ENCODE measurements at places on chromosomes 12 and 14. TPM values are rescaled to one million over a fixed set of nuclear protein-coding genes. Genes with fewer than 3 reads are reported as not detected.
A peak's percentile ranks its signal among the peaks of the same experiment; 100 is the strongest.

NPFF gene
- polyA plus RNA-seq, result 1.1 TPM

COX8C gene
- not detected for polyA plus RNA-seq

TAS2R43 gene
- polyA plus RNA-seq, result 0.65 TPM

TNFAIP2 gene
- 34.8 TPM for polyA plus RNA-seq

KSR2 gene
- polyA plus RNA-seq, result 0.34 TPM

WNT5B gene
- polyA plus RNA-seq, result 5.8 TPM

HIF1A gene
- polyA plus RNA-seq, result 195 TPM

GLT1D1 gene
- polyA plus RNA-seq, result 4.1 TPM

HHIPL1 gene
- 2.2 TPM for polyA plus RNA-seq

C1S gene
- 127 TPM for polyA plus RNA-seq

XRCC3 gene
- 18.2 TPM for polyA plus RNA-seq

TSPAN19 gene
- 1.5 TPM for polyA plus RNA-seq

HSPB8 gene
- polyA plus RNA-seq, result 13.6 TPM

ADGRD1 gene
- 25.6 TPM for polyA plus RNA-seq

KCNC2 gene
- polyA plus RNA-seq, result 0.42 TPM

LHX5 gene
- polyA plus RNA-seq, result not detected

DNA sequence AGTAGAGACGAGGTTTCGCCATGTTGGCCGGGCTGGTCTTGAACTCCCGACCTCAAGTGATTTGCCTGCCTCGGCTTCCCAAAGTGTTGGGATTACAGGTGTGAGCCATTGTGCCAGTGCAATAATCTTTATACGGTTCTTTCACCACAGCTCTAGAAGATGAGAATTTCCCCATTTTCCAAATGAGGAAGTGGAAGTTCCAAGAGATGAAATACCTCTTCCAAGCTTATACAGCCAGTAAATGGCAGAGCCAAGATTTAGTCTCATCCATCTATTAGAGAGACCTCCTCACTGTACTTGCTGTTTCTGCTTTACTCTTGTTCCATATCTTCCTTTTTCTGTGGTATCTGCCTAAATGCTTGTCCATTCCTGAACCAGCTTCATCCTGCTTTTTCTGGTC lies 3.1 kb upstream of the LMNTD1 start:
- DNase-seq, result no peak

DNA sequence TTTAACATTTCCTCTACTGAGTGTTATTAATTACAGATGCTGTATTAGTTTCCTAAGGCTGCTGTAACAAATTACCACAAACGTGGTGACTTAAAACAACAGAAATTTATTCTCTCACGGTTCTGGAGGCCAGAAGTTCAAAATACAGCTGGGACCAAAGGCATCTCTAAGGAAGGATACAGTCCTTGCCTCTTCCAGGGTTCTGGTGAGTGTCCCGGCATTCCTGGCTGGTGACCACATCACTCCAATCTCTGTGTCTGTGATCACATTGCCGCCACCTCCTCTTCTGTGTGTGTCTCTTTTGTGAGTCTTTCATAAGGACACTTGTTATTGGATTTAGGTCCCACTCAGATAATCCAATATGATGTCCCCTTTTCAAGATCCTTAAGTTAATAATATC lies 85.1 kb upstream of the CCDC198 start:
- DNase-seq, result no peak

DNA sequence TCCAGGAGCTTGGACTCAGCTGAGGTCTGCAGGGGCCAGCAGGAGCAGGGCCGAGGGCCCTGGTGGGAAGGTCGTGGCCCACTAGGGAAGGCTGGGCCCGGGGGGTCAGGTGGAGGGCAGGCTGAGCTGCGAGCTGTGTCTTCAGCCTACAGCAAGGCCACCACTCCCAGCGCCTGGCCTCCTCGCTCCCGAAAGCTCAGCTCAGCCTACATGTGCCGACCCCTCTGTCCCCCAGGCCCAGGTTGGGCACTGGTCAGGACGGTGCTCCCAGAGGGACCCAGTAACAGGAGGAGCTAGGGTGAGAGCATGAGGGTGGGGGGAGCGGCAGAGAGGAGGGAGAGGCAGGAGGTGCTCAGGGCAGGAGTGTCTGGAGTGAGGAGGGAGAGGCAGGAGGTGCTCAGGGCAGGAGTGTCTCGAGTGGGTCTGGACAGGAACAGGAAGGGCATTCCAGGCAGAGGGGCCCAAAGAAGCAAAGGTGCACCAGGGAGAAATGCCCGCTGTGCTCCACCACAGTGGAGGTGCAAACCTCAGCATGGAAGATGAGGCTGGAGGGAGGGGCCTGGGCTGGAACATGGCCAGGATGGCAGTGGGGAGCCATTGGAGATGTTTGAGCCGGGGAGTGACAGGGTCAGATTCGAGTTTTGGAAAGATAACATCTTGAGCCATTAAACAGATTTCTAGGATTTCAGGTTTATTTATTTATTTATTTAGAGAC lies 29.1 kb upstream of the GPR132 start:
- no peak for DNase-seq

DNA sequence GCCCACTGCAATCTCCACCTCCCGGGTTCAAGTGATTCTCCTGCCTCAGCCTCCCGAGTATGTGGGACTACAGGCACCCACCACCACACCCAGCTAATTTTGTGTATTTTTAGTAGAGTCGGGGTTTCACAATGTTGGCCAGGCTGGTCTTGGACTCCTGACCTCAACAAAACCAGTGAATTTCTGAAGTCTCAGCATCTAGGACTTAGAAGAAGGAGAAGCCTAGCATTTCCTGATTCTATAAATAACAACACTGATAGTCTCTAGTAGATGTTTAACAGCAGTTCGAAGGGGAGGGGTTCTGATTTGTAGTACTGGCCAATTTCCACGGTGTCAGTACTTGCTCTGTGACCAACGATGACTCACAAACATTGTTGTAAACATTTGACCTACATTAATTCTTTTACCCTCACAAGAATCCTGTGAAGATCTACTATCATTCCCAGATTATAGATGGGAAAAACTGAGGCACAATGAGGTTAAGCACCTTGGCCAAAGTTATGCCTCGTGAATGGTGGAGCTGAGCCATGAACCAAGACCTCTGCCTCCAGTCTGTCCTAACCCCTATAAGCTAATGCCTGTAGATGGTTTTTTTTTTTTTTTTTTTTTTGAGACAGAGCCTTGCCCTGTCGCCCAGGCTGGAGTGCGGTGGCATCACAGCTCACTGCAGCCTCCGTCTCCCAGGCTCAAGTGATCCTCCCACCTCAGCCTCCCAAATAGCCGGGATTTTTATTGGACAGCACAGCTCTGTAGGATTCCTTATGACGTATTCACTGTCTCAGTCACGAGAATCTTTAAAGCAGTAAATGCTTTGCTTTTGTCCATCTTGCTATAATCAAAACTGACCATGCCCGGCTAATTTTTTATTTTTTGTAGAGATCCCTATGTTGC lies 5.2 kb downstream of the P2RX4 start:
- no peak for DNase-seq

- DNase-seq, result no peak
Measured at GRCh38 chr12:58372298-58372697, 430.9 kb downstream of the ATP23 start.

DNA sequence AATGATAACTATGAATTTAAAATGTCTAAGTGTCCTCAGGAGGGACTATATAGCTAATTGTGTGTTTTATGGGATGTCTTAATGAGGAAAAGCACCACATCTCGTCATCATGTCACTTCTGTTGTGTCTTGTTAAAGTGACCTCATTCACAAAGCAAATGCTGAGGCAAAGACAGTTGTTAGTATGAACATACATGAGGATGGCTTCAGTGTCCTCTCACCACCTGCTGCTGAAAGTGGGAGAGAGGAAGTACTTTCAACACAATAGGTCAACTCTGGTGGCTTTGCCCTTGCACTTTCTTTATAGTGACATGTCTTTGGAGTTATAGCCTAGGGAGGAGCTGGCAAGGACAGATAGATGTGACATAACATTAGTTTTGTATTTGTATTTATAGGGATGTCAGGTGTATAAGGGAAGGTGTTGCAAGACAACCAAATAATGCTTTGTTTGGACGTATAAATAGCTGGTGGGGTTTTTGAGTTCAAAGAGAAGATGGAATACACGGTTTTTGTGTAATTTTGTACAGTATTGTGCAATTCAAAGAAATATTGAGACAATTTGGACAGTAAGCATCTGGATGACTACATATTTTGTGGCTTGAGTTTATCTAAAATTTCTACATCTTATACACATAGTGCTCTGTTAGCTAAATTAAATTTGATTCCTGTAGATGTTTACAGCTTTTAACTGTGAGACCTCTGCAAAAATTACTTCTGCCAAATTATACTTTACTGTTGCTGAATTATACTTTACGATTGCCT lies 131.7 kb upstream of the ATP2B1 start:
- peak; percentile 24 for DNase-seq

DNA sequence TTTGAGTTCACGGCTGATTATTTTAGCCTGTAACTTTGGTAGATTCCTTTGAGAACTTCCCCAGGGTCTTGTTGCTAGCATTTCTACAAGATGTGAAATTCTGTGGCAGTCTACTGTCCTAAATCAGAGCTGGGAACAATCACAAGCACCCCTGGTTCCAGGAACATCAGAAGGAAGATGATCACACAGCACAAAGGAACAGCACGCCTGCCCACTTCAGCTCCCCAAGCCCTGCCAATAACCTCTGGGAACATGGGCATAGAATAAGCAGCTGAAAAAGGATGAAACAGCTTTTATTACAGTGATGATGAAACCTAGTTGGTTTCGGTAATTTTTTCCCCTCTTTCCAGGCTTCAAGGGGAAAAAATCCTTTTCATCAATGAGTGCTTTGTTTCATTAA lies 12.3 kb downstream of the GPR19 start:
- no peak for DNase-seq

- no peak for DNase-seq
Measured at GRCh38 chr14:23481979-23482822, 12.7 kb downstream of the NGDN start.

- DNase-seq, result no peak
Measured at GRCh38 chr12:15757553-15758255, 31.5 kb downstream of the EPS8 start.

GRCh38 chr12:5921966-5922899 lies 22.8 kb downstream of the ANO2 start:
- DNase-seq, result no peak

GRCh38 chr12:65300679-65301349 lies 22.3 kb downstream of the MSRB3 start:
- no peak for DNase-seq

DNA sequence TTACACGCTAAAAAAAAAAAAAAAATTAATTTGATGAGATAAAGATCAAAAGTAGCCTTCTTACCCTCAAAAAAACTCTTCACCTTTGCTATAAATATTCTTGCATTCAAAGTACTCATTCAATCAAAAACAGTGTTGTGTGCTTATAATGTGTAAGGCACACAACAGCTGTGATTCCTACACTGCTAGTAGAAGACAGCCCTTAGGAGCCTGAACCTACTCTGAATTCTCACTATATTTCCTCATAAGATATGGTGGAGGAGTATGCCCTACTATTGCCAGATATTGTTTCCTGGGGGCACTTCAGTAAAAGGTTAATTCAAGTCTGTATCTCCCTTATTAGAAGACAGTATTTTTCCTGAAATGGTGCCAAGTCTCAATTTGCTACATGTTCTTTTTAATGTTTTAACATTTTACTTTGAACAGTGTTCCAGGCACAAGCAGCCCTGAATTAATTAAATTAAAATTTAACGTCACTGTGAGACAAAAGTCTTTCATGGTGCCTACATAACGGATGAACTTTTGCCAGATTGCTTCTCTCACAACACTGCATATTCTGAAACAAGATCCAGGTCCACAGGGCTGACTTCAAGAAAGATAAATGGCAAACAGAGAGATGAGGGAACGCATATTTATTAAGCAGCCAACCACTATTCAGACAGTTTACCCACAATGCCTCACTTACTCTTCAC lies 19.3 kb downstream of the PPP2R5E start:
- DNase-seq, result no peak

DNA sequence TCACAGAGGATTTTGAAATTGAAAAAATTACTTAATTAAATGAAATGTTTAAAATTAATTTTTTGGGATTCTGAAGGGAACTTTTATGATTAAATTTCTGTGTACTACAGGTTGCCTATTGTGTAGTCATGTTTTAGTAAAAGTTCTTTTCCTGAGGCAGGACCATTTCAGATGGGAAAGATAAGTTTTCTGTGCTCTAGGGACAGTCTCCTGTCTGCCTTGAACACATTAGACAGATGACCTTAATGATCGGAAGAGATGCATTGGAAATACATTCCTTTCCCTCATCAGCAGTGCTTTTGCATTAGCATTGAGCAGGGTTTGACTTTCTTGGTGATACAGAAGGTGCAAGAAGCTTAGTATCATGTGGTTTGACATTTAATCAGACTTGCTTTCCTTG lies 28.1 kb downstream of the CRADD start:
- DNase-seq, result no peak

DNA sequence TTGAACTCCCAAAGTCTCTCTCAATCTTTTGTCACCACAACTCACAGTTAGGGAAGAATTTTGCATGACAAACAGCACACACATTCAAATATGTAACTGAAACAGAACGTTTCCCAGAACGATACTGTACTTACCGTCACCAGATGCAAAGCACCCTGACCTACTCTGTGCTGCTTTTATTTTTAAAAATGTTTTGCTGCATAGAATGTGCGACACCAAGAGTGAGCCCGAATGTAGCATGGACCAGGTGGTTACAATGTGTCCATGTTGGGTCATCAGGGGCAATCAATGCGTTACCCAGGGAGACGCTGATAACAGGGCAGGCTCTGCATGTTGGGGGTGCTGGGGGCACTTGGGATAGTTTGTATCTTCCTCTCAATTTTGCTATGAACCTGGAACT lies 14.6 kb upstream of the EIF5 start:
- DNase-seq, result no peak

- DNase-seq, result no peak
Measured at GRCh38 chr12:15732341-15733061, 56.7 kb downstream of the EPS8 start.

- DNase-seq, result no peak
Measured at GRCh38 chr12:386651-387050, 2.5 kb downstream of the KDM5A start.

DNA sequence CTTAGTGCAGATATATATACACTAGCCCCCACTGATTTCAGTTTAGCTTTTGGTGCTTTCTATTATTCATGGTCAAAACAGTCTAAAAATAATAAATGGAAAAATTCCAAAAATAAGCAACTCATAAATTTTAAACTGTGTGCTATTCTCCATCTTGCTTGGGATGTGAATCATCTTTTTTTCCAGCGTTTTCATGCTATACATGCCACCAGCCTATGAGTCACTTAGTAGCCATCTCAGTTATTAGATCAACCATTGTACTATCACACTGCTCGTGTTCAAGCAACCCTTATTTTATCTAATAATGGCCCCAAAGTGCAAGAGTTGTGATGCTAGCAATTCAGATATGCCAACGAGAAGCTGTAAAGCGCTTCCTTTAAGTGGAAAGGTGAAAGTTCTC lies 73.9 kb upstream of the KRR1 start:
- DNase-seq, result no peak

GRCh38 chr14:67492538-67492937 lies 4.0 kb upstream of the TMEM229B start:
- no peak for DNase-seq

DNA sequence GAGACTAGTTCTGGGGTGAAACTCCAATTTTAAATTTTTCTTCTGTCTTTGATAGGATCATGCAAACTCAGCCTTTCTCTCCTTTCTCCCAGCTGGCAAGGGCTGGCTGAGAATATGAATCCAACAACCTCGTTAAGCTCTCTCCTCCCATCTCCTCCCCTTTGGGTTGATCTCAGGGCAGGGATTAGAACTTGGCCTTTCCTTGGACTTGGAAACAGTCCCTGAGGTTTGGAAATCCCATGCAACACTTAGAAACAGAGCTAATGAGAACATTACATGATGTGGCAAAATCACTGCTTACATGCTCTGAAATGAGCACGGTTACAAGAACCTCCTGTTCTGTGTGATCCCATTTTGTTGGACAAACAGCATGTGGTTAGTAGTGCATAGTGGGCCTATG lies 31.6 kb downstream of the ACACB start:
- no peak for DNase-seq

- no peak for DNase-seq
Measured at GRCh38 chr12:127504874-127505273, 762.1 kb upstream of the TMEM132C start.

Measured in left lung (tissue), 14 donors.